Esophagus mucosa (tissue), 1 donor: ENCODE measurements at places on chromosomes 16 and 17. TPM values are rescaled to one million over a fixed set of nuclear protein-coding genes. Genes with fewer than 3 reads are reported as not detected.

- ATAC-seq = peak; percentile 99
Measured at GRCh38 chr17:69733171-69734012, 318.9 kb downstream of the MAP2K6 start.

DNA sequence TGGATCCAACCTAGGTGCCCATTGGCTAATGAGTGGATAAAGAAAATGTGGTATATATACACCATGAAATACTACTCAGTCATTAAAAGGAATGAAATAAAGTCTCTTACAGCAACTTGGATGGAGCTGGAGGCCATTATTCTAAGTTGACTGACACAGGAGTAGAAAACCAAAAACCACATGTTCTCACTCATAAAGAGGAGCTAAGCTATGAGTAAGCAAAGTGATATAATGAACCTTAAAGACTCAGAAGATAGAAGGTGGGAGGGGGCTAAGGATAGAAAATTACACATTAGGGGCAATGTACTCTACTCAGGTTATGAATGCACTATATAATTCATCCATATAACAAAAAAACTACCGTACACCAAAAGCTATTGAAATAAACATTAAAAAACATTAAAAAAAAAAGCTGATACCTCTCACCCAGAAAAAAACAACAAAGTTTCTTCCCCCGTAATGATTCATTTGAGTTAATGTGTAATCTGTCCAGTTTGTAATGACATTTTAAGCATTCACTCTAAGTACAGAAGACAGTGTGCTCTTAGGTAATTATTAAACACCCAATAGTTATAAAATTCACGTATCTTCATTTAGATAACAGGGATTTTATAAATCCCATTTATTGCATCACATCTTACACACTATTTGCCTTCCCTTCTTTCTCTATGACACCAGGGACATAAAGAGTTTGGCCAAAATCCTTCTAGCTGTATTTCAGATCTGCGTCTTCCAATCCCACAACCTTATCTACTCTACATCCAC lies 941.5 kb downstream of the CDH11 start:
- no peak for ATAC-seq

GRCh38 chr17:15233022-15233805 lies 31.9 kb downstream of the PMP22 start:
- ATAC-seq = peak; percentile 39

DNA sequence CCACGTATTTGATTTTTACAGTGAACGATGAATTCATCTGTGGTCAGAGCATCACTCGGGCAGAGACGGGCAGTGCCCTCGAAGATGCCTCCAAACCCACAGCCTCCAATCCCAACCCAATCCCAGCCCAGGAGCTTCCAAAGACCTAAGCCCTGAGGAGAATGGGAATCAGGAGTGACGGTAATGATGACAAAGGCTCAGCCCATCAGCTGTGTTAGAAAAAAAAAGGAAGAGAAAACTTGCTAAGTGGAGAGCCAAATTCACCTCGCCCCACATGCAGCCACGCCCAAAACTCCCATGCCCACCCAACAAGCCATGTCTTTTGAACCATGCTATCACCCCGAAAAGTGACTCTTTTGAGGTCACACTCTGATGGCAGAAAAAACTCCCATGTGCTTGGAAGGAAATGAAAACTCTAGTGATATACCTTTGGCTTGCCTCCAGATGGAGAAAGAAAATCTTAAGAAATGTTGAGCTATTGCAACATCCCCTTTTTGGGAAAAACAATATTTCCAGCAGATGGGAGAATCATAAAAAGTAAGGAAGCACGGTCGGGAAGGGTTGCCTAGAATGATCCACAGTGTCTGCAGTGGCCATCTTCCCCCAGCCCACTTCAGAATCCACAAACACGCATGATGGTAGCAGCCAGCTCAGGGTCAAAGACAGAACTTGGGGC lies 37.7 kb downstream of the XYLT1 start:
- no peak for ATAC-seq

GRCh38 chr17:30957741-30958140 lies 13.1 kb upstream of the RNF135 start:
- ATAC-seq = no peak

DNA sequence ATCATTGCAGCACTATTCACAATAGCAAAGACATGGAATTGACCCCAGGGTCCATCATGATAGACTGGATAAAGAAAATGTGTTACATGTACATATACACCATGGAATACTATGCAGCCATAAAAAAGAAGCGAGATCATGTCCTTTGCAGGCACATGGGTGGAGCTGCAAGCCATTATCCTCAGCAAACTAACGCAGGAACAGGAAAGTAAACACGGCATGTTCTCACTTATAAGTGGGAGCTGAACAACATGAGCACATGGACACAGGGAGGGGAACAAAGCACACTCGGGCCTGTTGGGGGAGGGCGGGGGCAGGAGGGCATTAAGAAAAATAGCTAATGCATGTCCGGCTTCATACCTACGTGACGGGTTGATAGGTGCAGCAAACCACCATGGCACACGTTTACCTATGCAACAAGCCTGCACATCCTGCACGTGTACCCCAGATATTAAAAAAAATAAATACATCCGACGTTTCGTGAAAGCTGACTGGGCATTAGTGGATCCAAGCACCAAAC lies 28.9 kb downstream of the ZNF778 start:
- no peak for ATAC-seq

DNA sequence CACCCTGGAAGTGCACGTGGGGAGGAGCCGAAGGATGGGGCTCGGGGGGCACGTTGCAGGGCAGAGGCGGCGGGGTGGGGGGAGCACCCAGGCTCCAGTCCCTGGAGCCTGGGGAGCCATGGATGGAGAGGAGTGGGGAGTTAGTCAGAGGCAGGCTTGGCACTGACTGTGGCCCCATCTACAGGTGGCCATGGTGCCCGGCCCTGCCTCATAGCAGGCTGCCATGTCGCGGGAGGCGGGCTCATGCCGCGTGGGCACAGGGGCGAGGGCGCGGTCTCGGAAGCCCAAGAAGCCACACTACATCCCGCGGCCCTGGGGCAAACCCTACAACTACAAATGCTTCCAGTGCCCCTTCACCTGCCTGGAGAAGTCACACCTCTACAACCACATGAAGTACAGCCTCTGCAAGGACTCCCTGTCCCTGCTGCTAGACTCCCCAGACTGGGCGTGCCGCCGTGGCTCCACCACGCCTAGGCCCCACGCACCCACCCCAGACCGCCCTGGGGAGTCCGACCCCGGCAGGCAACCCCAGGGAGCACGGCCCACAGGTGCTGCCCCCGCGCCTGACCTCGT lies 3.0 kb downstream of the PRR35 start:
- no peak for ATAC-seq

GRCh38 chr16:81748476-81749198 lies 30.5 kb upstream of the PLCG2 start:
- no peak for ATAC-seq

- no peak for ATAC-seq
Measured at GRCh38 chr16:85327731-85328675, 215.7 kb upstream of the CIBAR2 start.

GRCh38 chr16:4270091-4270490 lies 2.7 kb downstream of the TFAP4 start:
- no peak for ATAC-seq

- ATAC-seq = no peak
Measured at GRCh38 chr17:82880620-82881323, 41.0 kb upstream of the ZNF750 start.

DNA sequence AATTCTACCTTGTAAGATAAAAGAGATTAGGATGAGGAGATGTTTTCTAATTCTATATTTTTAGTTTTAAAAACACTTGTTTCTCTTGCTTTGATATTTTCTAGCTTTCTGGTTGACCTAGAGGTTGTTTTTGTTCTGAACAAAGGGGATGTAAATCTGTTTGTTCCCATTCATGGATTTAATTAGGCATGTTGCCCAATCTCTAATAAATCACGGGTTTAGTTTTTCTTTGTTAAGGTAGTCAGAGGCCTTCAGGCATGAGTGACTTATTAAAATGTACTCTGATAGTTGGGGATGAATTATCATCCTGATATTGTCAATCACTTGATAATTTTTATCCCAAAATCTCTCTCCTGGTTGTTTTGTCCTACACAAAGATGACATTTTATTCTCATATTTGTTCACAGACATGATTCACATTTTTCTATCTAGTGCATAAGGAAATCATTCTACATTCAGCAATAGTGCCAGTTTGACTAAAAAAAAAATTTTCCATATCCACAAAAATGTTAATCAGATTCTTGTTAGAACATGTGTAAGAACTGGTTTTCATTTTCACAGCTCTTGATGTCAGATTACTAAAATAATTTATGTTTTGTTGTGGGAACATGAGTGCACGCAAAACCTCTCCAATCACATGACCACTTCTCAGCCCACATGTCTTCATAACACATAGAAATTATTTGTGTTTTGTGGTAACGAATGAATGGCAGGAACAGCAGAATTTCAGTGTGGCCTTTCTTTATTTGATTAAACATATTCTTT lies 95.7 kb upstream of the AKTIP start:
- no peak for ATAC-seq

GRCh38 chr17:7922845-7923628 lies 6.6 kb downstream of the KCNAB3 start:
- peak; percentile 78 for ATAC-seq

GRCh38 chr16:17134586-17134985 lies 336.2 kb downstream of the XYLT1 start:
- no peak for ATAC-seq

DNA sequence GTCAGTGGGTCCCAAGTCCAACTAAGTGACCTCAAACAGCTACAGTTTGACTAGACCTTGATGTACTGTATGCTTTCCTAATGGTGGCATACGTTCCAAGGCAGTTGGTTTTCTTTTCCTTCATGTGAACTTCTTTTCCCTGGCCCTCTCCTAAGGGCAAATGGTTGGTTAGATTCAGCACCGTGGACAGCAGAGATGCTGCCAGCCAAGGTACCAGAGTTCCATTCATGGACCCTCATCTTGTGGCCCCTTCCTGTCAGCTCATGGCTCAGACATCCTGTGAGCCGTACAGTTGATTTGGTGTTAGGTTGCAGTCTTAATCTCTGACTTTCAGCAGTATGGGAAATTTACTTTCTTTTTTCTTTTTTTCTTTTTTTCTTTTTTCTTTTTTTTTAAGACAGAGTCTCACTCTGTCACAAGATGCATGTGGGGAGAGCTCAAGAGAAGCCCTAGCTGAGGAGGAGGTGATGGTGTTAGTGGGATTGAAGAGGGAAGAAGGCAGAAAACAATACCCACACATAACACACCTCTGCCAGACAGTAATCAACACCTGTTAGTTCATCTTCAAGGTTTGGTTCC lies 122.4 kb downstream of the USP31 start:
- ATAC-seq = no peak

SLC2A4 gene
- total RNA-seq = 0.68 TPM

ENPP7 gene
- not detected for total RNA-seq

CXCL16 gene
- total RNA-seq = 15.7 TPM
